ENCODE measurements at places on chromosomes 1 and 21.

- no peak for DNase-seq
These were observed 38.1 kb downstream of the HSD3B2 start for GRCh38 chr1:119453021-119453420.

GRCh38 chr1:164637461-164638375 lies 78.7 kb downstream of the PBX1 start:
- no peak for DNase-seq

DNA sequence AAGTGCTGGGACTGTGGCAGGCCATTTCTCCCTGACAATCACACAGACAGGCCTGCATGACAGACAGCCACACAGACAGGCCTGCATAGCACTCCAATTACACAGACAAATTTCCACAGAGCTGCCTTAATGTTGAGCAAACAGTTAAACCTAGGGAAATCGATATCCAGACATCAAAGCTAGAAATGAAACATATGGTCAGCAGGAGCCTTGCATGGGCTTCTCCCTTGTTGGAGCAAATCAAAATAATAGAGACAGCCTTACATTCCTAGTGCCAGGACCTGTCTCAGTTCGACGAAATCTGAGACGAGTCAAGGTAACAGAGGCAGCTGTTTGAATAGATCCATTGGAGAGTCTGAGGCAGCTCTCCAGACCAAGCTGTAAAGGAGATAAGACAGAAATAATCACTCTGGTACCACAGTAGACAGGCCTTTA lies 42.4 kb downstream of the OLFML3 start:
- no peak for DNase-seq

- no peak for DNase-seq
These were observed 3.5 kb downstream of the FCRL3 start for GRCh38 chr1:157696966-157697628.

DNA sequence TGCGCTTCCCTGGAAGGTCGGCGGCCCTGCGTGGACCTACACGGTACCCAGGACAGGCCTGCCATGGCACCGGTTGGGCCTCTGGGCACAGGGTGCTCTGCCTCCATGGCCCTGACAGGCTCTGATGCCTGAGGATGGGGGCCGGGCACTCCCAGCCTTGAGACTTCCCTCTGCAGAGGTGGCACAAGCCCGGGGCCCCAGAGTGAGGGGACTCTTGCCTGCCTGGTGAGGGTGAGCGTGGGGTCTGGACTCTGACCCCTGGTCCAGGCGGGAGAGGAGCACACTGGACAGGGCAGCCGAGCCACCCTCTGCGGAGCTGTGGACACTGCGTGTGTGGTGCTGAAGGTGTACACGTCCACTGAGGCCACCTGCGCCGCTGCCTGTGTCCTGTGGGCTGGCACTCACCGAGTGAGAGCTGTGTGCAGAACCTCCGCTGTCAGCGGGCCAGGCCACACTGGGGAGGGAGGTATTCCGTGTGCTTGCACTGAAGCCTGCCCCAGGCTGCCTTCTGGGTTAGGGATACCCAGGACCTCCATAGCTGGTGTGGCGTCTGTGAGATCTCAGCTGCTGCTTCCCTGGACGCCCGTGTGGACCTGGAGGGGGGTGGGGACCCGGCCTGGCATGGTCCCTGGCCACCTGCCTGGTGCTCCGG lies 10.4 kb downstream of the SKI start:
- DNase-seq = no peak

DNA sequence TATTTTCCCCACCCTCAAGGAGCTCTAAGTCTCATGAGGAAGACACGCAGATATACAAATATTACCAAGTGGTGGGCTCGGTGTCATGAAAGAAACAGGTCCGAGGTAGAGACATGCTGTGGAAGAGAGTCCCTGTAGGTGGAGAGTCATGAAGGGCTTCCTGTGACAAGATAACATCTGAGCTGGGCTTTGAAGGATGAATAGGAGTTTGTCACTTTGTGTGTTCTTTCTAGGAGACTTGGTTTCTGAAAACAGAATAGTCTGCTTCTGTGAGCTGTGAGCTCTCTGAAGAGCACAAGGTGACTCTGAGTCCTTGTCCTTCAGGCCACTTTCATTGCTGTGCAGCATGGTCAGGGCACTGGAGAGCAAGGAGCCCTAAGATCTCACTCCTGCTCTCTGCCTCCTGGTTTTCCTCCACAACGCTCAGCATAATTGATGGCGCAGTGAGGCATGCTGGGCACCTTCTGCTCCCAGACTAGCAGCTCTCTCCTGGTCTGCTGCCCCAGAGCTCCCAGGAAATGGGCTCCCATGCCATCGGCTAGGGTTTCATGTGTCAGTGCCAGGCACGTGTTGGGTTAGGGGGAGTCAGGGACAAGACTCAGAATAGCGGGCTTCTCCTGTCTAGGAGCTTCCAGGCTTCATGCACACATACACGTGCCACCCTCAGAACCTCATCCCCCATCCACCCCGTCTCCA lies 209.9 kb upstream of the CSF3R start:
- DNase-seq = no peak

DNA sequence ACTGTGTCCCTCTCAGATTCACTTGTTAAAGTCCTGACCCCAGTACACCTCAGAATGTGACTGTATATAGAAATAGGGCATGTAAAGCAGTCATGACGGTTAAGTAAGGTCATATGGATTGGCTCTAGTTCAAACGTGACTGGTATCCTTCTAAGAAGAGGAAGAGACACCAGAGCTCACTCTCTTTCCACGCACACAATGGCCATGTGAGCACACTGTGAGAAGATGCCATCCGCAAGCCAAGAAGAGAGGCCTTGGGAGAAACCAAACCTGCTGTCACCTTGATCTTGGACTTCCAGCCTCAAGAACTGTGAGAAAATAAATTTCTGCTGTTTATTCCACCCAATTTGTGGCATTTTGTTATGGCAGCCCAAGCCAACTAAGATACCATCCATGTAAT lies 56.8 kb upstream of the IRF2BP2 start:
- DNase-seq = no peak
